Stimulated activated CD8-positive, alpha-beta memory T cell treated with anti-CD3 and anti-CD28 coated beads, Interleukin-4, amount 100 ng/mL, for 48 hours (primary cell): ENCODE measurements at places on chromosomes 11 and 22.

- DNase-seq = no peak
Observed at GRCh38 chr11:72520815-72521214, 86.5 kb upstream of the CLPB start.

DNA sequence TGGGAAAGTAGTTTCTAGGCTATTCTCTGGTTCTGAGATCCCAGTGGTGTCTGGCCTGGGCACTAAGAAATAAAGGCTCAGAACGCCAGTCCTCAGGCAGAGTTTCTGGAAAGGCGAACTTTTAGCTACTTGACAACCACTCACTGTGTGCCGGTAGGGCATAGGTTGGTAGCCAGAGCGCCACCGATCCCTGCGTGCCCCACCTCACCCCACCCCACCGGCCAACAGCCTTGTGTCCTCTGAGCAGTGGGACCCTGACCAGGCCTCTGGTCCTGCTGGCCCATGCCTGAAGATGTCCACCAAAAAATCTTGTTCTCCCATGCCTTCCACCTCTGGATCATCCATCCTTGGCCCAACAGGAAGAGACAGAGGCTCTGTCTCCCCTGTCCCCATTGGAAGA is 118.0 kb downstream of the FEZ1 start:
- no peak for DNase-seq

DNA sequence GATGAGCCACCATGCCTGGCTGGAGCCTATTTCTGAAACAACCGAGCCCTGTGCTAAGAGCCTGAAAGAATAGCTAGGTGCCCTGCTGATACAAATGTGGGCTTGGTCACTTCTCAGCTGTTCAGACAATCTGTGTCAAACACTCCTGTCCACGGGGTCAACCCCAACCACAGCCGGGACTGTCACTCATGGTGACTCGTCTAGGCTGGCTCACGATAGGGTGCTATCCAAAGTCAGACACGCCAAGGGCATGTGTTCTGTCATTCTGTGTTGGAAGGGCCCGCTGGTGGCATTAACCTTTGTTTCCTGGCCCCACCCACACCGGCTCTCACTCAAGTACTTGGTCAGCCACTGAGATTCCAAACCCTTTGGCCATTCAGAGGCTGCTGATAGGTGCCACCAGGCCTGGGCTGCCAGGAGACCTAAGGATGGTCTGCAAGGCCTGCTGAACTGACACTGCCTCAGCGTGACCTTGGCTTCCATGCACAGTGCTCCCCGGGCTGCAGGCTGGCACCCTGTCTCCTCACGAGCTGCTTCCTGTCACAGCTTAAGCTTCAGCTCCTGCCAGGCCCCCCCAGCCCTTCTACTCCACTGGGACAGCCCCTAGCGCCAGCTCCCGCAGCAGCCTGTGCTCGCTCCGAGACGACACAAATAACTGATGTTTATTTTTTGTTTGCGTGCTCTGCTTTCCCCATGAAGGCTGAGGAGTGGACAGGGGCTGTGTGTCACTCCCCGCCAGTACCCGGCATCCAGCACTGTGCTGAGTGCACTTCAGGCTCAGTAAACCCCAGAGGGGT is 14.2 kb upstream of the CDC42BPG start:
- peak; percentile 74 for DNase-seq

DNA sequence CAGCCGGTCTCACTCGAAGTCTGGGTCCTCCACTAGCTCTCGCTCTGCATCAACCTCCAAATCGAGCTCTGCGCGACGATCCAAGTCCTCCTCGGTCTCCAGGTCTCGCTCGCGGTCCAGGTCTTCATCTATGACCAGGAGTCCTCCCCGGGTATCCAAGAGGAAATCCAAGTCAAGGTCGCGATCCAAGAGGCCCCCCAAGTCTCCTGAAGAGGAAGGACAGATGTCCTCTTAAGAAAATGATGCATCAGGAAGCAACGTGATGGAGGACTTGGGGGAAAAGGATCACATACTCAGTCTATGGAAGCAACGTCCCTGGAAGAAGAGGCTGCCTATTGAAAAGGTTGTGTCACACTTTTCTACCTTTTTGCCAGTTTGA is 1.1 kb downstream of the SRSF8 start:
- DNase-seq = no peak

DNA sequence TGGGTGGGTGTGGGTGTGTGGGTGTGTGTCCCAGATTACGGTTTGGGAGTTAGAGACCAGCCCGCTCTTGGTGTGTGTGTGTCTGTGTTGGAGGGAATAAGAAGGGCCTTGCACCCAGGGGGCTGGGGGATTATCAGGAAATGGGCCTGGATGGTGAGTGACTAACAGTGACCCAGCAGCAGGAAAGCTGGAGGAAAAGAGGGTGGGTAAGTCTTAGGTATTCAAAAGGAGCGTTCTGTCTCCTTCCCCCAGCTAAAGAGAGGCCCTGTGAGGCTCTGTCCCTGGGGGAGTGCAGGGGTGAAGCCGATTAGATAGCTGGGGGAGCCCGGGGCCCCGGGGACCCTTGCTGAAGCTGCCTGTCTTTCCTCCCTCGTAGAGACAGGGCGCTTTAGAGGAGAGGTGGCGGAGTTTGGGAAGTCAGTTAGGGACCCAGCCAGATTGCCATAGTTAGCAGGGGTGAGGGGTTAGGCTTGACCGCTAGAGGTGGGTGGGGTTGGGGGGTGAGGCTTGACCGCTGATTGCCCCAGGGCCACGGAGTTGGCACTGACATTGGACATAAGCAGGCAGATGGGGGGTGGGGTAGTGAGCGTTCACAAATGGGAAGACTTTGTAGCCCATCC is 1.5 kb downstream of the OAF start:
- no peak for DNase-seq

DNA sequence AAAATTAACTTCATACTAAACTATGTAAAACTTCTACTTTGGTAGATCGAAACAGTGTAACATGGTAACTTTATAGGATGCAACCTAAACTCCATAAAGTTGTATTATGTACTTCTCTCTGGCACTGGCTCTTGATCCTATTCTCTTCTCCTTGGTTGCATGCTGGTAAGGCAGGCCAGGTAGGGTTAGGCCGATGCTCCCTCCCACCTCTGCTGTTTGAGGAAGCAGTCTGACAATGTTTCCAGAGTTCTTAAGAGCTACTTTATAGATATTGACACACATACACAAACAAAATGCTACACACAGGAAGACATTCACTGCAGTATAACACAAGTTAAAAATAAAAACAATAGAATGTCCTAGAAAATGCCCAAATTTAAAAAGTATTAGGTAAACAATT is 22.5 kb downstream of the CTSC start:
- DNase-seq = no peak

- DNase-seq = no peak
Observed at GRCh38 chr11:69167130-69167915, 11.6 kb downstream of the SMIM38 start.

DNA sequence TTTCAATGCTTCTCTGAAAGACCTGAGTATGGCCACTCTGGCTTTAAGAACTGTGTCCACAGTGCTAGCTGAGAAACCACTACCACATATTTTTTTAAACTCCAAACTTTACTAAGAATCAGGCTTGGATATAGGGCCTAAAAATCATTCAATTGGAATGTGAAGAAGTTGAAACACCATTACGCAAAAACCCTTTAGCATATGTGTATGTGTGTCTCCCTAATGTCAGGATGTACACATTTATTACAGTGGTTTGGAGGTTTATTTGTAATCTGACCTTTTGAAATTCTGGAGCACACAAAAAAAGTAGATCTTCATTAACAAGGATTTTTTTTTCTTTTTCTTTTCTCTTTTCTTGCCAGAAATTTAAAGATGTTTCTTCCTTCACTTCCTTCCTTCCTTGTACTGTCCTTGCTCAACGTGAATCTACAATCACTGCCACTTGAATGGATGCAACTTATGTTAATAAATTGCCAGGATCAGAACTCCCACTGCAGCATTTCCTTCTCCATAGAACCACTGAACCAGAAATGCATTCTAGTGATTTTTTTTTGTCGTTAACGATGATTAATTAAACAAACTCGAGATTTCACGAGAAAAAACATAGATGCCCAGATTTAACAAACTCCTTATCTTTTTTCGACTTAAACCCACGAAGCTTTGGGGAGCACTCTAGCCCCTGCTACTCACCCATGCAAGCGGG is 3.1 kb upstream of the ADM start:
- DNase-seq = no peak

- DNase-seq = peak; percentile 65
Observed at GRCh38 chr11:77198440-77198849, 70.4 kb downstream of the MYO7A start.

GRCh38 chr22:29722587-29722986 is 2.8 kb downstream of the CABP7 start:
- DNase-seq = no peak

DNA sequence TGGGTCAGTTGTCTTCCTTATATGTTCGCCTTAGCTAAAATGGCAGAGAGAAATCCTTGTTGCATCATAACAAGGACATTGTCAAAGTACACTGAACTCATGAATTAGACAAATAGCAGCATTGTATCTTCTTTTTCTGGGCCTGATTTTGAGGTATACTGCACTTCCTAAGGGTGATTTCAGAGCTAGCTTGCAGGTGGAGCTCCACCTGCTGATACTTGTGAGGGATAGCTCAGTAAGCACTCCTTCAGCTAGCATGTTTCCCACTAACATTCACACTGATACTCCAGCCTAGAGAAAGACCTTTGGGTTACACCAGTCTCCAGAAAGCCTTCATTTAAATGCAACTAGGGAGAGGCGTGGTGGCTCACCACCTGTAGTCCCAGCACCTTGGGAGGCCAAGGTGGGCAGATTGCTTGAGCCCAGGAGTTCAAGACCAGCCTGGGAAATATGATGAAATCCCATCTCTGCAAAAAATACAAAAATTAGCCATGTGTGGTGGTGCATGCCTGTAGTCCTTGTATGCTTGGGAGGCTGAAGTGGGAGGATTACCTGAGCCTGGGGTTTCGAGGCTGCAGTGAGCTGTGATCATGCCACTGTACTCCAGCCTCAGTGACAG is 29.8 kb downstream of the JAM3 start:
- DNase-seq = no peak

DNA sequence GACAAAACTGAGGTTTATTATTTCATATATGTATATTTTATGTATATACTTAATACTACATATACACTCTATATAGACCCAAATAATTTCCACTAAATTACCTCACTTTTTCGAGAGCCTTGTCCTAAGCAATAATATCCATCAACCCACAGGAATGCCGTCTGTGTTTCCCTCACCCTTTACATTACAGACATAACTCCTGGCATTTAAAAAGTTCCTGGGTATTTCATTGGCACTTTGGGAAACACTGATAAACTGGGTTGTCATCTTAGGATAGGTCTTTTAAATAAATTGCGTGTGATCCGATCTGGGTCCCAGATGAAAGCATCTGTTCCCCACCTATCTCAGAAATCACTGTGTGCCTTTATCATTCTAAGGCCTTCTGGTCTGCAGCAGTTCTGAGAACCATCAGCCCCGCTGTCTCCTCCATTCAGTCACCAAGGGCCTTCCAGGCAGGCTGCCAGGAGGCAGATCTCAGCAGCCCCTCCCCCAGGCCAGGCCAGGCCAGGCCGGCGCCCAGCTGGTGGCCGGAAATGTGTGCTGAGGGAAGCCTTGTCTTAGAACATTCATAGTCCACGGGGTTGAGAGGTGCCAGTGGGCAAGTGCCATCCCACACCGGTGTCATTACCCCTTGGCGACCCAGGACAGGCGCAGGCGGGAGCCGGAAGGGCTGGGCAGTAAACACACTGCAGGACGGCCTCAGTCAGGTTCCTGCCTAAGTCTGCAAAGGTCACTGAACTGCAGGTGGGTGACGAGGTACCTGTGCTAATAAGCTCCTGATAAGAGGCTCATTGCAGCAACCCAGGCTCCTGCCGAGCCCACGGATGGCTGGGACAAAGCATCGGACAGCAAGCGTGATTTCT is 3.3 kb downstream of the FGF19 start:
- DNase-seq = no peak

DNA sequence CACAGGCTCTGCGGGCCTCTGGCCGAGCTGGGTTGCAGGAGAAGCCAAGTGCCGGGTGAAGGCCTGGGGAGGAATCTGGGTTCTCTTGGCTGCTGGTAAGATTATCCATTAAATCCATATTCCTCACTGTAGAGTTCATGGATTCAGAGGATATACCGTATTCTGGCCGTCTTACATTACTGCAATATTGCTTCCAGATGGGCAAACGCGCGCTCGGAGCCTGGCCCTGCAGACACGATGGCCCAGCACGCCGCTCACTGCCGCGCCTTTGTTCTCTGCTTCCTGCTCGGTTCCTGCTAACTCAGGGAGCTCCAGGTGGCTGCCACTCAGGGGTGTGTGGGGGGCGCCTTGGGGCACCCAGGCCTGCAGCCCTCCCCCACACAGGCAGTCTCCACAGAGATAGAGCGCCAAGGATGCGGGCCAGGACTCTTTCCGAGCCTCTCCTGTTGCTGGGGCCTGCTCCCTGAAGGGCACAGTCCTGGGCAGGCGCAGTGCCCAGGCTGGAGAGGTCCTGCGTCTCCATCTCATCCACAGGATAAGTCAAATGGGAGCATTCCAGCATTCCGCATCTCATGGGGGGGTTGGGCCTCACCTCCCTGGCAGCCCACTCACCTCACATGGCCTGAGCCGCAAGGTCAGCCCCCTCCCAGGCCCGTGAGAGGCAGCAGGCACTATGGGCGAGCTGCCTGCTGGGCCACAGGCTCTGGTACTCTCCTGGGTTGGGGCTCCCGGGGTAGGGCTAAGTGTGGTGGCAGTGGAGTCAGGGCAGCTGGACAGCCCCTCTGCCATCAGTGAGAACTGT is 14.1 kb upstream of the KCNQ1OT1 start:
- no peak for DNase-seq

GRCh38 chr11:108496643-108497256 is 1.4 kb downstream of the POGLUT3 start:
- no peak for DNase-seq

- no peak for DNase-seq
Observed at GRCh38 chr22:29259253-29259899, 8.4 kb downstream of the RHBDD3 start.

GRCh38 chr22:48756146-48757111 is 1071.2 kb downstream of the BRD1 start:
- peak; percentile 16 for DNase-seq

GRCh38 chr11:65401073-65401802 is 14.8 kb downstream of the FRMD8 start:
- DNase-seq = no peak

GRCh38 chr22:30239488-30240405 is 6.8 kb downstream of the LIF start:
- no peak for DNase-seq

DNA sequence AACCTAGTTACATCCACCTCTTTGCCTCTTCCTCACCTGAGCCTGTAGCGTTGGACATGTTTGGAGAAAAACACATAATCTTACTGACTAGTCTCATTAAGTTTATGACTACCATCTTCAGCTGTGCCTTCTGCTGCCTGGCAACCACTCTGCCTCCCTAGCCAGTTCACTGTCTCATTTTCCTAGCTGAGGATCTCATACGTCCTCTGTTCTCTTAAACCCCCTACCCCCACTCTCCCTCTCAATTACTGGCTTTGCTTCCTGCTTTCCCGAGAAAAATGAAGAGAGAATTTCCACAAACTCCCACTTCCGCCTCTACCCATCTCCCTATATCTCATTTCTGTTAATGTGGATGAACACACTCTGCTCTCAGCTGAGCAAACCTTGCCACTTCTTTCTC is 239.3 kb upstream of the POU2AF2 start:
- no peak for DNase-seq
